ENCODE measurements at places on chromosomes 13 and 19. TPM values are rescaled to one million over a fixed set of nuclear protein-coding genes. Genes with fewer than 3 reads are reported as not detected.

KLK11 gene
- not detected for total RNA-seq

STOML3 gene
- total RNA-seq, result not detected

KIR2DL4 gene
- total RNA-seq, result not detected

CD33 gene
- 2.4 TPM for total RNA-seq

LMO7 gene
- total RNA-seq, result 12.3 TPM

TOMM40 gene
- total RNA-seq, result 29.0 TPM

DPF1 gene
- total RNA-seq, result not detected

ZNF700 gene
- total RNA-seq, result 18.7 TPM

ADAMTS10 gene
- 33.1 TPM for total RNA-seq

ZNF682 gene
- 7.9 TPM for total RNA-seq

SAFB gene
- 183 TPM for total RNA-seq

OSCAR gene
- total RNA-seq, result 2.5 TPM

OR7C1 gene
- total RNA-seq, result not detected

ATP8A2 gene
- 0.18 TPM for total RNA-seq

NTN5 gene
- 2.8 TPM for total RNA-seq

ZNF154 gene
- total RNA-seq, result 20.0 TPM

GRCh38 chr13:100520936-100521850 lies 67.4 kb downstream of the GGACT start:
- DNase-seq, result no peak

- no peak for DNase-seq
Observed at GRCh38 chr13:39597838-39598237, 5.2 kb downstream of the LHFPL6 start.

DNA sequence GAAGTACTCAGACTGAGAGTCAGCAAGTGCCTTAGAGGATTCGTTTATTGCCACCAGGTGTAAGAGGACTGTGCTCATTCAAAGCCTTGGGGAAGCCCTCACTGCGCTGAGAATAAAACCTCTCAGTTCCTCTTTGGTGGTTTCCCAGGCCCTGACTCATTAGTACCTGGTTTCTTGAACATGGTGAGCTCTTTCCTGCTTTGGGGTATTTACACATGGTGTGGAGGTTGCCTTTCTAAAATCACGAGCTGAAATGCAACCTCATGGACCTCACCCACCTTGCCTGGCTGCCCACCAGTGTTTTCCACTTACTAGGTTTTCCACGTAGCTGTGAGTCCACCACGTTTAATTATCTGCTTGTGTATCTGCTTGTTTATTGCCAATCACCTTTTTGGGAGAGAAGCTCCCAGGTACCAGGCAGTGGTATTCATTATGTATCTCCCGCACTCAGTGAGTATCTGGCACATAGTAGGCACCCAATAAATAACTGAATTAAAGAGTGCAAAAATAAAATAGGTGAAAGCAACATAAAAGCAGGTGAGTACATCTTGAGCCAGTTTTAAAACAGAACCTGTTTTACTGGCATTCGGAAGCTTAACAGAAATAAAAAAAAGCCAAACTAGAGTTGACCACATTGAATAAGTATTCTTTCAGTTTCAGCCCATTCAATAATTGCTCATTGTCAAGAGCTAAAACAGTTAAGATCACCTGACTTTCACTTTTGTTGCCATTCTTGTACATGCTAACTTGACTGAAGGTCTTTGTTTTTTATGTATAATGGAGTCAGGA lies 533.0 kb downstream of the MYO16 start:
- no peak for DNase-seq

GRCh38 chr19:55482967-55483705 lies 1.9 kb upstream of the NAT14 start:
- DNase-seq, result no peak

DNA sequence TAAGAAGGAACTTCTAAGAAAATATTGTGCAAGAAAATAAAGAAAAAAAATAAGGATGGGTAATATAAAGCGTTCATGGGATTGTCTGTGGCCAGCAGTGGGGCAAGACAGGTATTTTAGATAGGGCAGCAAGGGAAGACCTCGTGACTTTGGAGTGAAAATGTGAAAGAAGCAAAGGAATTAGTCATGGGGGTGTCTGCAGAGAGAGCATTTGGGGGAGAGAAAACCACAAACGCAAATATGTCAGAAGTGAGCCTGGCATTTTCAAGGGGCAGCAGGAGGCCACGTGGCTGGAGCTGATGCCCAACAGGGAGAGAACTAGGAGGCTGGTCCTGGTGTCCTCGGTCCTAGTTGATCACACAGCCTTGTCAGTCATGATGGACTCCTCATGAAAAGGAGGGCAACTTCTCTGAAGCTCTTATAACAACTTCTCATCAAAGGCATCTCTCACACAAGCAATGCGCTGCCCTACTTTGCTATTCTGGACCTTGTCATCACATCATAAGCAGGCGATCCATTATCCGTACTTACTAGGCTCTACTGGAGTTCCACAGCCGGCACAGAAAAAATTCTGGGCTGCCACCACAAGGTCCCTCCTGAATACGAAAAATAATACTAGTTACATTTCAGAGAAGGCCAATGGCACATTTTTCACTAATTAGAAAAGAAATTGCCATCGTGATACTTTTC lies 31.0 kb downstream of the RUBCNL start:
- DNase-seq, result no peak

DNA sequence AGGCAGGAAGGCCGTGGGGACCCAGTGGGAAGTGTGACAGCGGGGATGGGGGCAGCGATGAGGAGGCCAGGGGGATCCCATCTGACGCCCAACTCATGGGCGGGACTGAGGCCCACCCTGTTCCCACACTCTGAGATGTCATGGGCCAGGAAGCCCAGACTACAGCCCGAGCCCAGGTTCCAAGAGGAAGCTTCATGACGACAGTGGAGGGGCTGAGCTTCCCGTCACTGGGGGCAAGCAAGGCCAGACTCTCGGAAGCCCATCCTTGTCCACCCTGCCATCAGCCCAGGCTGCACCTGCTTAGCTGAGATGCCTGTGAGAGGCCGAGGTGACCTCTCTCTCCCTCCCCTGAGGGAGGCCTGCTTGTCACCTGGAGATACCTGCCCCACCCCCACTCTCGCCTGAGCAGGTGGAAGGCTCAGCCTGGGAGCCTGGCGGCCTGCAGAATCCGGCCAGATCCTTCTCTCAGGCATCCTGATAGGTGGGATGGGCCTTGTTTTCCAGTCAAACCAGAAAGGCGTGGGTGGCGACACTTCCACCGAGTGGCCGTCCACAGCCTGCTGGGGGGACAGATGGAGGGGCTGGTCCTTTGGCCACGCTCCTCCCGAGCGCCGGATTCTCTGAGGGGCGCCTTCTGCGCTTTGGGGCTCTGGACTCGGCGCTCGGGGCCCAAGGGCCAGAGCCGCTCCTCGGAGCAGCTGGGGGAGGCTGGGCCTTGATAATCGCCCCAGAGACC lies 4.8 kb downstream of the ZBTB7A start:
- DNase-seq, result no peak

GRCh38 chr19:14434543-14435319 lies 1.6 kb downstream of the PKN1 start:
- no peak for DNase-seq

GRCh38 chr19:48945817-48946216 lies 8.9 kb upstream of the BAX start:
- no peak for DNase-seq

- no peak for DNase-seq
Observed at GRCh38 chr19:46610851-46611770, 10.0 kb downstream of the CALM3 start.

- no peak for DNase-seq
Observed at GRCh38 chr19:41726493-41726892, 18.1 kb downstream of the CEACAM5 start.

GRCh38 chr19:33390101-33390907 lies 16.8 kb downstream of the CEBPG start:
- DNase-seq, result no peak

DNA sequence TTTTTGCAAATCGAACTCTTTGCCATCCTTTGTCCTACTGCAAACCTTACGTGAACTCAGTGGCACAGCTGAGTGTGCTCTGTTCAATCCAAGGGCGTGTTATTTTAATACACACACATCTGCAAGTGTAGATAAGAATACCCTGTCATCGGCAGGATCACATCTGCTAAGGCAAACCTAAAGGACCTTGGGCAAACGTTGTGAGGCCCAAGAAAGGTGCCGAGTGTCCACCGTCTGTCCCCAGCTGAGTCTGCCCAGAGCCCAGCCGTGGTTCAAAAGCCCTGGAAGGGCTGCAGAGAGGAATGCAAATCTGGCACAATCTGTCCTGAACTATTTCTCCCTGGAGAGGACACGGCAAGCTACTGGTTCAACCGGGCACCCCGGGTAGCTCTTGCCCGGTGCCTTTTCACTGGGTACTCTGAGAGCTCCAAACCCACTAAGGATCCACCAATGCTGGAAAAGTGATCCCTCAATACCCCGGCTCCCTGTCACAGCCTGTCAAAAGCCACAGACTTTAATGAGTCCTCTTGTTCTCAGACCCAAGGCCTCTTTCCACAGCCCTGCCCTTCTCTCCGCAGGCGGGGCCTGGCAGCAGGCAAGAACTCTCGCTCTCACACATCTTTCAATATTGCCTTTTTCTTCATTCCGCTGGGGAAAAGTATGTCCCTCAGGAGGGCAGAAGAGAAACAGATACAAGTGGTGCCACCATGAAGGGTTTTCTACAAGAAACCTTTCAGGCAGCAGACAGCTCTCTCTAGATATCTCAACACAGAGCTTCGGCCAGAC lies 17.0 kb downstream of the SLC7A1 start:
- DNase-seq, result no peak

GRCh38 chr13:34913040-34913439 lies 29.0 kb upstream of the NBEA start:
- no peak for DNase-seq

- no peak for DNase-seq
Observed at GRCh38 chr13:97191142-97191541, 31.0 kb upstream of the MBNL2 start.
